NCI-H1048 (cell line): ENCODE measurements at places on chromosomes 11 and 22.

- DNase-seq, result no peak
Observed at GRCh38 chr11:102451041-102451680, 1.4 kb downstream of the TMEM123 start.

DNA sequence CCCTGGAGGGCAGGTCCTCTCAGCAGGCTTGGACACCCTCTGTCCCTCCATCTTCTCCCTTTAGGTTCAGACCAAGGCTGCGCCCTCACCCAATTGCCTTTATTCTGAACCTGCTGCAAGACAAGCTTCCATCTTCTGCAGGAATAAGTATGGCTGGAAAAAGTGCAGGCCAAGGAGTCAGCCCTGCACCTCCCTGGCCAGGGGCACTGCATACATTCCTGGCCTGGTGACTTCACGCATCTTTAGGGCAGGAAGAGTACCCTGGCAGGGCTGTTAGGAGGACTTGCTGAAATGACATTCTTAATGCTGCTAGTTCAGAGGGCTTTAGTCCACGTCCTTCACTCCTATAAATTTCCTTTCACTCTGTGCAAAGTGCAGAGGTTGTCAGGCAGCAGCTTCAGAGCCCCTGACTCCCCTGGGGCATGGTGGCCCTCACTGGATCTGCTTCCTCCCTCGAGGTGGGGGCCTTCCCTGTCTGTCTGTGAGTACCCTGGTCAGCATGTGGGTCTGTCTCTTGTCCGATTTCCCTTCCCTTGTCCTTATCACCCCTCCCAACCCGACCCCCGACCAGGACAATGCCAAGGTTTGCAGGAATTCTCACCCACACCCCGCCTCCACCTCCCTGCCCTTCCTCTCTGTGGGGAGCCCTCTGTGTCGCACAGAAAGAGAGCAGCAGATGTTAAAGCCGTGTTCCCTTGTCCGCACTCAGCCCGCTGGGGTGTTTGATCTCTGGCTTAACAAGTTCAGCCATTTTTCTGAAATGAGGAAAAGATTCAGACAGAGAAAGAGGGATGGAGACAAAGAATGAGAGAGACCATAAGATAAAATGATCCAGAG is 124.5 kb upstream of the SYT13 start:
- no peak for DNase-seq

DNA sequence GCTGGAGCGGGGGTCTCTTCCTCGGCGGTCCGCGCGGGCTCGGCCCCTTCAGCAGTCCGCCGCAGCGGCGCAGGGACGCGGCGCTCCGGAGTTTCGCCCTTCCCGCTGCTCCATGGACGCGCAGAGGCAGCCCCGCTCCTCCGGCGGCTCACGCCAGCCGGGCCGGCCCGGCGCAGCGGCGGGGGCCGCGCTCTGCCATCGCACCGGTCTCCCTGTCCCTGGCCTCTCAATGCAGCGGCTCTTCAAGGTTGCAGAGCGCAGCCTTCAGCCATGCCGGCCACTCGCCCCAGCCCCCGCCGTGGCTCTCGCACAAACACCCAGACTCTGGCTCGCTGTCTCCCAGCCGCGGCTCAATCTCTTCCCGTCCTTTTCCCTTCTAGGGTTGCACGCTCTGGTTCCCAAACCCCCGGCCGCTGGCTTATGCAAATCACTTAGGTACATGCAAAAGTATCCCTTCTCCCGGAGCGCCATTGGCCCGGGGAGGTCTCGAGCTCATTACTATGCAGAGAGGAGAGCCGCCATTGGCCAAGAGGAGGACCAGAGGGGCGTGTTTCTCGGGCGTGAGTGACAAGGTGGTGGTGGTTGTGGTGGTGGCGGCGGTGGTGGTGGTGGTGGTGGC is at the start of gene LGR4:
Gene LGR4, minus strand, starts transcription at position 393 of the 619 bp plus-strand sequence. CDS start 488 bp downstream, outside the sequence.
- DNase-seq, result peak; percentile 92

DNA sequence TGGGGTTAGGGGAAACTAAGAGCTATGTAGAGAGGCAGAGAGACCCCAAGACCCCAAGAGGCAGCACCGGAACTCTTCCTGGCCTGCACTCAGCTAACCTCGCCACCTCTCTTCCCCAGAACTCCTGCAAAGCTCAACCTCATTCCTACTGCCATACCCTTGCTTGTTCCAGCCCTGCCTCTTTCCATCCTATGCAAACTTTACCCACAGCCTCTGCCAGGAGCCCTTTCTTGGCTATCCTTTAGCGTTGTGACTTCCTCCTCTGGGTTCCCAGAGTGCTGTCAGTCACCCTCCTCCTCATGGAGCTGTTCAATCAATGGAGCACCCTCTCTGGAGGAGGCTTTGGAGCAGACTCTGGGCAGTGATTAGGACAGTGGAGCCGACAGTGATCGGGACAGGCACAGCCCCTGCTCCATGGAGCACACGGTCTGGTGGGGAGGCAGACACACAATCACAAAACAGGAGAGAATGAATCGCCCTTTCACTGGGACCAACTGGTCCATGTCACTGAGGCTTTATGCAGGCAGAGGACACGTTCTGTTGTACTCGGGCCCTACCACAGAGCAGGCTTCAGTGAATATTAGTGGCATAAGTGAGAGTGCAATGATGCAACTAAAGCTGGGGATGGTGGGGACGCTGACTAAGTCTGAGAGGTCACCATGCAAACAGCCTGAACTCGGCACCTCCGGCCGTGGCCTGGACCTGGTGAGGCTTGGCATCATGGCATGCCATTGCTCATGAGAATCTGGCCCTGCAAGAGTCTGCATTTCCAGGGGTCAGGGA is 24.6 kb upstream of the P2RY2 start:
- no peak for DNase-seq

GRCh38 chr22:35521358-35522224 is 19.0 kb upstream of the RASD2 start:
- no peak for DNase-seq

- no peak for DNase-seq
Observed at GRCh38 chr22:49703990-49704344, 123.7 kb downstream of the BRD1 start.

DNA sequence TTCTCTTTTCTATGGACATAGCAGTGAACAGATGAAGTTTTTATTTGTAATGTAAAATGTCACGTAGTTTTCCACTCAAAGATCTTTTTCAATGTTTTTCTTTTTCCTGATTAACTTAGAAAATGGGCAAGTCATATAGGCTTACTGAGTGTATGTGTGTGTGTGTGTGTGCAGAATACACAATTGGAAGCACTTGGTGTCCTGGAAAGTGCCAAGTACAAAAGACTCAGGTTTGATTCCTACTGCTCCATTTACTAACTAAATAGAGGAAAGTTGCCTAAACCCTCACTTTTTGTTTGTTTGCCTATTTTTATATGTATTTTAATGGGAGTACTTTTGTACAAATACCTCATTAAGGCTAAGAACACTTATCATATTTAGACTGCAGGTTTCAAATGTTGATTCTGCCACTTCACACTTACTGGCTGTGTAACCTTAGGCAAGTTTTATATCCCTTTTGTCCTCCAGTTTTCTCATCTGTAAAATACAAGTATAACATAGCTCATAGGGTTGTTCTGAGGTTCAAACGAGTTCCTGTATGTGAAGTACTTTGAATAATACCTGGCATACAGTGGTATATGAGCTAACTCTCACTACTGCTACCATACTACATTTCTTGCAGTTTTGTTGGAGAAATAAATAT is 90.1 kb downstream of the TYR start:
- no peak for DNase-seq

DNA sequence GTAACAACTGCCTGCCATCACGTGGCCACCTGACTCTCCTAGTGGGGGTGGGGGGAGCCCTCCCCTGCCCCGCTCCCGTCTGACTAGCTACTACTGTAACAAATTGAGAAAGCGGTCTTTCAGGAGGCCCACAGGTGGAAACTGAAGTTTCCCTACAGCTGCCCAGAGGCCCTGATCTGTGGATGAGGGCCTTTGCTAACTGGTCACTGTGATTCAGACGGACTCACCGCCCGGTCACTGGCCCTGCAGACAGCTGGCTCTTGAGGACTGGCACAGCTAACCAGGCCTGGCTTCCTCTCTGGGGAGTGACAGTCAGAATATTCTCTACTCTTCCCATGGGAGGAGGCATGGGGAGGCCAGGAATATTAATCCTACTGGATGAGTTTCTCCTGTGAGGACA is 116.8 kb downstream of the ARHGAP8 start:
- no peak for DNase-seq

- no peak for DNase-seq
Observed at GRCh38 chr22:37716708-37717107, 19.9 kb downstream of the TRIOBP start.

GRCh38 chr11:45798793-45799441 is 6.0 kb upstream of the SLC35C1 start:
- DNase-seq, result peak; percentile 31
